CD8-positive, alpha-beta memory T cell (primary cell): ENCODE measurements at places on chromosomes 3 and 15.

GRCh38 chr15:30824518-30825195 is 79.1 kb upstream of the FAN1 start:
- no peak for DNase-seq

GRCh38 chr3:12131351-12132090 is 27.2 kb downstream of the TIMP4 start:
- DNase-seq, result no peak

- no peak for DNase-seq
These were observed 16.4 kb downstream of the CCR1 start for GRCh38 chr3:46191730-46192129.

GRCh38 chr3:11619461-11619860 is 24.3 kb downstream of the VGLL4 start:
- DNase-seq, result no peak

GRCh38 chr3:173921732-173922131 is 524.2 kb downstream of the NLGN1 start:
- DNase-seq, result no peak

GRCh38 chr3:134568790-134569189 is 82.0 kb downstream of the KY start:
- DNase-seq, result no peak

- no peak for DNase-seq
These were observed 52.4 kb downstream of the SLC9A9 start for GRCh38 chr3:143795874-143796273.

- no peak for DNase-seq
These were observed 28.2 kb downstream of the NEK4 start for GRCh38 chr3:52742418-52743041.

DNA sequence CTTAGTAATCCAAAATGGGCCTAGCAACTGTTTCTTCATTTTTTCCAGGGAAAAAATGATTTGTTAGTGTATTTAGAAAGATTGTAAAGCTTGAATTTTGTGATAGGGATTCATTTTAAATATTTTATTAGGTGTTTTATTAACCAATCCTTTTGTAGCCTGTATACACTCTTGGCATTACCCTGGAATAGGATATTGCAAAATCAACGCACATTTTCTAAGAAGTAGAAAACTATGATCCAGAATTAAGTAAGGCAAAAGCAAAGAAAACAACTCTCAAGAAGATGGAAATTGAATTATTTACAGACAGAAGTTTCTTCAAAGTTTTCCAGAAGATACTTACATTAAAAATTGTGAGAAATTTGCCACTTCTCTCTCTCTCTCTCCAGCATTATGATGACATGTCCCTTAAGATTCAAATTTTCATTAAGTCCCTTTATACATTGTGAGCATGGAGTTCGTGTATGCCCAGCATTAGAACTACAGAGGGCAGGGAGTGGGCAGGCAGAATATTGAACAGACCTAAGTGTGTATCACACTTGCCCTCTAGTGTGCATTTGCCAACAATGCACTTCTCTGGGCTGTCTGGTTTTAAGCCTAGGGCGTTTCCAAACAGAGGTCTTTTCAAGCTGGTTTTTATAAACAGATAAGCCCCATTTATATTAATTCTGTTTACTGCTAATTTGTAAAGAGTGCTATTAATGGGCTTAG is 28.5 kb upstream of the CMSS1 start:
- no peak for DNase-seq

- DNase-seq, result no peak
These were observed 63.8 kb downstream of the CHSY1 start for GRCh38 chr15:101187820-101188636.

GRCh38 chr3:82587174-82587573 is 825.7 kb upstream of the GBE1 start:
- DNase-seq, result no peak

GRCh38 chr3:169362868-169363267 is 300.6 kb downstream of the MECOM start:
- DNase-seq, result no peak

DNA sequence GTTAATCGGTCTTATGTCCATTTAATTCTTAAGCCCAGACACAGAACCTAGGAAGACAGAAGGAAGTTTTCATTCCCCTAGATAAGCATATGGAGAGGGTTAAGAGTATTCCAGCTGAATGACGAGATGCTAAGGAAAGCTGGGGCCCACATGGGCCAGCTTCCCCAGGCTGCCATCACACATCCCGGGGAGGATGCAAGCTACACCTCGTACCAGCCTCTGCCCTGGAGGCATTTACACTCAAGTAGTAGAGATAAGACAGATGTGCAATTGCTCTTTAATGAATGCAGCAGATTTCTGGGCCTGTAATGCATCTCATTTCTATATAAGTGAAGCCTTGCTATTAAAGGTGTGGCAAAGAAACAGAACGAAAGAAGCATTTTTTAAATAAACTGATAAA is 144.5 kb downstream of the MEX3B start:
- DNase-seq, result no peak

DNA sequence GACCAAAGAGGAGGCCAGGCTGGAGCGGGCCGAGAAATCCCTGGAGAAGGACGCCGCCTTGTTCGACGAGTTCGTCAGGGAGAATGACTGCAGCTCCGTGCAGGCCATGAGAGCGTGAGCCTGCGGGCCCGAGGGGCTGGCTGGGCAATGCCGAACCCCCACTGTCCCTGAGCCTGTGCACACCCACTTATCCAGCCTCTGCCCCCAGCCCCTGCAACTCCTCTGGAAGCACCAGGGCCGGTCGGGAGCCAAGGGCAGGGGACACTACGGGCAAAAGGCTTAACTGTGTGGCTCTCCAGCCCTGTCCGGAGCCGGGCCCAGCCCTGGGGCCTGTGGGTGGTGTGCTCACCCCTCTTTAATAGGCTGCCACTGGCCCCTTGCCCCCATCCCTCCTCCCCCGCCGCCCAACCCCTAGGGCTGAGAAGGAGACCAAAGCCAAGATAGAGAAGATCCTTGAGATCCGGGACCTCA is 24.0 kb downstream of the CFAP100 start:
- DNase-seq, result no peak

DNA sequence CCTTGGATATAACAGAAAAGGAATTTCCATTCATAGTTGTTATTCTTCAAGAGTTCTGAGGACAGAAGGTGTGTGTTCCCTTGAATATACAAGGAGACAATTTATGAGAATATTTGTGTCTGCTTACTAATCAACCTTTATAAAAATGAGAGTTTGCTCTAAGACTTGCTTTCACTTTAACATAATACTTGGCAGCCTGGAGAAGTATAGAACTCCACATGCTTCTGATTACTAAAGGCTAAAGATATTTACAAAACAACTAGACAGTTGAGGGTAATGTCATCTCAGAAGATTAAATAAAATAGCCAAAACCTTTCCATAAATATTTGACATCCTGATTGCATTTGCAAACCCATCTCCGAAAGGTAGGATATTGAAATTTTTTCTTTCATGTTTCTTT is 727.1 kb upstream of the NAALADL2 start:
- DNase-seq, result no peak

GRCh38 chr3:140719841-140720614 is 42.2 kb downstream of the TRIM42 start:
- DNase-seq, result no peak

DNA sequence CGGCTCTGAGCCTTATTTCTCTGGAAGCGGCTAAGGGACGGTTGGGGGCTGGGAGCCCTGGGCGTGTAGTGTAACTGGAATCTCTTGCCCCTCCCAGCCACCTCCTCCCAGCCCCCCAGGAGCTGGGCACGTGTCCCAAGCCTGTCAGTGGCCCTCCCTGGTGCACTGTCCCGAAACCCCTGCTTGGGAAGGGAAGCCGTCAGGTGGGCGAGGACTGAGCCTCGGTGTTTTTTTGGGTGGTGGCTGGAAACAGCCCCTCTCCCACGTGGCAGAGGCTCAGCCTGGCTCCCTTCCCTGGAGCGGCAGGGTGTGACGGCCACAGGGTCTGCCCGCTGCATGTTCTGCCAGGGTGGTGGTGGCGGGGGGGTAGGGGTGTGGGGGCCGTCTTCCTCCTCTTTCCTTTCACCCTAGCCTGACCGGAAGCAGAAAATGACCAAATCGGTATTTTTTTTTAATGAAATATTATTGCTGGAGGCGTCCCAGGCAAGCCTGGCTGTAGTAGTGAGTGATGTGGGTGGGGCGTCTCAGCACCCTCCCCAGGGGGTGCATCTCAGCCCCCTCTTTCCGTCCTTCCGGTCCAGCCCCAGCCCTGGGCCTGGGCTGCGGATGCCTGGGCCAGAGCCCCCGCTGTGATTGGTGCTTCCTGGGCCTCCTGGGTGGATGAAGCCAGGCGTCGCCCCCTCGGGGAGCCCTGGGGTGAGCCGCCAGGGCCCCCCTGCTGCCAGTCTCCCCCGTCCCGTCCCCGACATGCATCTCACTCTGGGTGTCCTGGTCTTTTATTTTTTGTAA is 58.8 kb upstream of the GOLGA8A start:
- no peak for DNase-seq

DNA sequence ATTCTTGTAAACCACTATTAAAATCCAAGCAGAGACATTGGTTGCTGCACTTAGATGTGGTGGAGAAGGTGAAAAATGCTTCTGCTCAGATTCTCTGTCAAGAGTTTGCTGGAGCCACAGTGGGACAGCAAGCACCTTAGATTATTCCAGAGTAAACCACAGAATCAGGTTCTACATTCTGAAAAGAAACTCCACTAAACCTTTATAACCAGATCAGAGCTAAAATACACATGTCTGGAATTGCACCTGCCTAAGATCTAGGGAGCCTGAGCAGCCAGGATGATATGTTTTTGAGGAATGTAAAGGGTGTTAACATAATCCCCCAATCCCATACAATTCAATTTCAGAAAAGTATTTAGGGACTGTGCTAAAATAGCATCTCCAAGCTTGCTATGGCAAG is at the start of gene ZPLD1:
TSS of gene ZPLD1 (plus strand) at position 301 of the 400 bp plus-strand sequence. CDS start 3,473 bp downstream, outside the sequence.
- no peak for DNase-seq

DNA sequence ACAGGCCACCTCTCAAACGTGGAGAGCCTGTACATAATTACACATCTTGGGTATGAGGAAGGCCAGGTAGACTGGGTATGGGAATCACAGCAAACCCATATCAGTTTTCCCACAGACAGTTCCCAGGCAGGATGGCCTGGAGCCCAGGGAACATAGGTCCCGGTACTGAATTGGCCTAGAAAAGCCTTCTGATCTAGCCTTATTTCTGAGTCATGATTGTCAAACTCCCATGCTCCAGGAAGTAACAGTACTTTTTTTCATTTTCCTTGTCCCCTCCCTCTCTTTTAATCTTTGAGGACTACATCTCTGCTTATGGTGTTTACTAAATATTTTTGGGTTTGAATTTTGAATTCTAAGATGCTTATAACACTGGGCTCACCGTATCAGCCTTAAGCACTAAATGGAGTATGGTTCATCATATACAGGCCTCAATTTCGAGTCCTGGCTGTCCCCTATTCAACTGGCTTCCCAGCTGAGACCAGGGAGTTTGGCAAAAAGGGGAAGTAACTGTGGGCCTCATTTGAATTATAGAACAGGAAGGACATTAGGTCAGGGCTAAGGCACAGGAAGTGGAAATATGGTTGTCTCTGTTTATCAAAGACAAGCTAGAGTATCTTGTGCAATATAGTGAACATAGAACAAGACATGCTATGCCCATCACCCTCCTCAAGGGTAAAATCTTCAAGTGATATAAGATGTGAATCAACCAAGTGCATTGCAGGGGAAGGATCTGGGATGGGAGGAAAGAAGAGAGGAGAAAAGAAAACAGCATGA is 494.6 kb downstream of the NTRK3 start:
- no peak for DNase-seq

DNA sequence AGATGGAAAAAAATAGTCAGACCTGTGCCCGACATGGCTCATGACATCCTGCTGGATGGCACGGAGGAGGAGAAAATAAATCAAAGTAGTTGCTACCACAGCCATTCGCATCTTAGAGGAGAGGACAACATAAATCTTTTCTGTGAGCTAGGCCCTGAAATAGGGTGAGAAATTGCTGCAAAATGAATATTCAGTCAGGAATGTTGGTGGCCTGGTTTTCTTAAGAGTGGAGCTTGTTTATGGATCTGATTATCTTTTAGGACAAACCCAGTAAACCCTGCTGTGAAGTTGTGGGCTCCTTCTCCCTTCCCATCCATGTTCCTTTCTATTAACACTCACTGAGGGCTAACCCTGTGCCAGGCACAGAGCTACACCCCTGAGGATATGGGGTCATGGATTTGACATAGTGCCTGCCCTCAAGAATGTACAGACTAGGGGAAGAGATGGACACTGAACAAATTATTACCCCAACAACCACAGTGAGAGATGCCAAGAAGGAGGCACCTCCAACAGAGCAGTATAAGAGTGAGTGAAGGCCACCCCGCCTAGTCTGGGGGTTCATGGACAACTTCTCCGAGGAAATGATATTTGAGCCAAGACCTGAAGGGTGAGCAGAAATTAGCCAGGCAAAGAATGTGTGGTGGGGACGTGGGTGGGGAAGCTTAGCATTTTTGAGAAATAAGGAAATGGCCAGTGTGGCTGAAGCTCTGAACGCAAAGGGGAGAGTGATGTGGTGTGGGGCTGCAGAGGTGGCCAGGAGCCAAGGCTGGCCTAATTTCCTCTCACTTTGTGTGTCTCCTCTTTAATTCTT is 68.9 kb upstream of the ARL8B start:
- DNase-seq, result no peak

DNA sequence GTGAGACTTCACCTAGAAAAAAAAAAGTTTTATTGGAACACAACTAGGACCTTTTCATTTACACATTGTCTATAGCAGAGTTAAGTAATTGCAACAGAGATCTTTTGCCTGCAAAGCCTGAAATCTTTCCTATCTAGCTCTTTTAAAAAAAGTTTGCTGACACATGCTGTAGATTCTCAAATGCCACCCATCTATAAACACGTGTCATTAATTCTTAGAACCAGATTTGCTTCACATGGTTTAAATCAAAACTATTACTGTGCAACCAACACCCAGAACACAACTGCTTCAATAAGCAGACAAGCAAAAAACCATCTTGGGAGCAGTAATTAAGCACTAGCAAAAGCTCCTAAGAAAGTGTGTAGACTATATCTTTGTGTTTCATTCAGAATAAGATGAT is 55.0 kb downstream of the OXSM start:
- no peak for DNase-seq

GRCh38 chr3:159528251-159528895 is 460.3 kb upstream of the IL12A start:
- DNase-seq, result no peak

DNA sequence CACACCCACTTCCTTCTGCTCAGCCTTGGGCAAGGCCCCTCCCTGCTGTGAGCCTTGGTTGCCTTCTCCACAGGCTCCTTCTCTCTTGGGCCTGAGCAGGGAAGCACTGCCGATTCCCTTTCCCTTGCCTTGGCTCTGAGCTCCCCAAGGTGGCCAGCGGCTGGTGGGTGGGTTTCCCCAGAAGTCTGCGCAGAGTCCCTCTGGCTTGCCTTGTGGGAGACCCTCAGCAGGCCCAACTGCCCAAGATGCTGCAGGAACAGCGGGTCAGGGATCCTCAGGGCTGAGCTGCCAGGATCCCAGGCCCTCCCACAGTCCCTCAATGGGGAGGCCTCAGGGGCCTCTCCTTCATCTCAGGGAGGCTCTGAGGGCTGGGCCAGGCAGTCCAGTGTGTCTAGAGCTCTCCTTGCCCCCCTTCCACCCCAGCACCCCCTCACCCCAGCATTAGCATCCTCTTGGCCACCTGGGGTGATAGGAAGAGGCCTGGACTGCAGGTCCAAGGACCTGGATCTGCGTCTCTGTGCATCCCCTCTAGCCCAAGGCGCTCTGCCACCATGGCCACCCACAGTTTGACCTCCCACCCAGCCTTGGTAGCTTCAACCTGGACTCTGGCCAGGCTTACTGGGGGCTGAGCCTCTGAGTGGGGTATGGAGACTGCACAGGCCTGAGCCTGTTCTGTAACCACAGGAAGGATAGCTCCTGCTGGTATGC is 68.6 kb downstream of the EXOG start:
- no peak for DNase-seq
